ENCODE measurements at places on chromosomes 5 and 9.

- no peak for DNase-seq
Measured at GRCh38 chr5:166088389-166089039, 2202.9 kb upstream of the WWC1 start.

DNA sequence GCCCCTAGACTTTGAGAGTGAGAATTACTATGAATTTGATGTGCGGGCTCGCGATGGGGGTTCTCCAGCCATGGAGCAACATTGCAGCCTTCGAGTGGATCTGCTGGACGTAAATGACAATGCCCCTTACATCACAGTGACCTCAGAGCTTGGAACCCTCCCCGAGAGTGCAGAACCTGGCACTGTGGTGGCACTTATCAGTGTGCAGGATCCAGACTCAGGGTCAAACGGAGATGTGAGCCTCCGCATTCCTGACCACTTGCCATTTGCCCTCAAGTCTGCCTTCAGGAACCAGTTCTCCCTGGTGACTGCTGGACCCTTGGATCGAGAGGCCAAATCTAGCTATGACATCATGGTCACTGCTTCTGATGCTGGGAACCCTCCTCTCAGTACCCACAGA, 1.3 kb downstream of the PCDHGC4 start:
- no peak for DNase-seq

GRCh38 chr5:169168280-169168679, 132.7 kb downstream of the SLIT3 start:
- no peak for DNase-seq

DNA sequence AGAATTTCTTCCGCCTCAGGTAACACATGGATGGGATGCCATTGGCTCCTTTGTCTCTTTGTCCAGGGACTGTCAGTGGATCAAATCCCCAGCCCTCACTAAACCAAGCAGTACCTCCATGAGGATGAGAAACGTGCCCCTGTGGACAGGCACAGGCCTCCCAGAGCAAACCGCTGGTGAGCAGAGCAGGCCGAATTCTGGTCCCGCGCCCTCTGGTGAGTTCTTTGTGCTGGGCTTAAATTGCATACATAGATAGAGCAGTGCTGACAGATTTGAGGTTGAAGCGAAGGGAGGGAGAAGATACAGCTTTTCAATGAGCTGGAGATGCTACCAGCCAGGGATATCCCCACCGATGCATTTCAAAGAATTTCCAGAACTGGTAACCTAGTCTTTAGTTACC, 143.8 kb downstream of the HSD17B3 start:
- DNase-seq: no peak

DNA sequence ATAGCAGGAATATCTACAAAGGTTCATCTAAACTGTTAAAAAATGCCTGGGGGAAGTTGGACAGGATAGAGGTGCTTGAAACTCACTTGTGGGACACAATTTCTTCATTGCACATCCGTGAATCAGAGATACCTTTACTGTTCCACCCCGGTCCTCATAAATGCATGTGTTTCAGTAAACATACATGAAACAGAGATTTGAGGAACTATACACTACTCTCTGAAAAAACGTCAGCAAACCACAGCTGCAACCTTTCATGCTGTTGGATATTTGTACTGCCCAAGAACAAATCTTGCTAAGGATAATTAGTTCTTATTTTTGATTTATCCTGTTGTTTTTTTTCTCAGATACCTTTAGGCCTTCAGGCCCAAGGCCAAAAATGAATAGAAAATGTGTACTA, 337.3 kb downstream of the KDM4C start:
- no peak for DNase-seq

DNA sequence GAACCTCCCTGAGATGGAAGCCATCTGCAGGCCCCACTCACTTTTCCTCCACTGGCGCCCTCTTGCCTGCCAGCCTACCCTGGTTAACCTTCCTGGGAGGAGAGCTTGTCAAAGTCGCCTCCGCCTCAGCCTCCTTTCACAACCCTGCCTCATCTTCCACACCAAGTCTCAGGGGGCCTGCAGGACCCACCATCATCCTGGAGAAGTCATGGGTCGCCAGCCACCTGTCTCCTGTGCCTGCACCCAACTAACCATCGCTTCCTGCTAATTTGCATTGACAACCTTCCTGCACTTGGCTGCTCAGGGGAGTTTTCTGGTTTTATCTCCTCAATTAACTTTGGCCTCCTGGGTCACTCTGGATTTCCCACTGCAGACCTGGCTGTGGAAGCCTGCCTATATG, 52.8 kb upstream of the GRHPR start:
- no peak for DNase-seq

- DNase-seq: no peak
Measured at GRCh38 chr5:199197-199949, 8.1 kb downstream of the LRRC14B start.

- no peak for DNase-seq
Measured at GRCh38 chr9:91199739-91200497, 161.8 kb downstream of the AUH start.

GRCh38 chr5:4906786-4907185, 233.3 kb upstream of the ADAMTS16 start:
- no peak for DNase-seq
